Kidney tubule cell (primary cell): ENCODE measurements at places on chromosomes 2 and 18.

DNA sequence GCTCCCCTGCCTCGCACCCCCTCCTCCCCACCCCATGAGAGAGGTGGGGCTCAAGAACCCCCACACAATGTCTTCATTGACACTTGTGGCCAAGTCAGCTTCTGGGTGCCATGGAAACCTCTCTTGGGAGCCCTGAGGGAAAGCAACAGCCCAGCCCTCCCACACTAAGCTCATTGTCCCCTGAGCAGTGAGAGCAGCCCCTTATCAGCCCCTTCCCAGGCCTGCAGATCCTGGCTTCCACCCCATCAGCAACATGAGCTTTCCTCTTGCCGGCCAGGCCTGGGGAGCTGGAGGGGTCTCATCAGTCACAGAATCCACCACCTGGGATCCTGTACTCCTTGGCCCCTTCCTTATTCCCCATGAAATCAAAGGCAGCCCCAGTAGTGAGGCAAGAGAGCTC lies 107.8 kb upstream of the ST3GAL5 start:
- DNase-seq, result no peak

DNA sequence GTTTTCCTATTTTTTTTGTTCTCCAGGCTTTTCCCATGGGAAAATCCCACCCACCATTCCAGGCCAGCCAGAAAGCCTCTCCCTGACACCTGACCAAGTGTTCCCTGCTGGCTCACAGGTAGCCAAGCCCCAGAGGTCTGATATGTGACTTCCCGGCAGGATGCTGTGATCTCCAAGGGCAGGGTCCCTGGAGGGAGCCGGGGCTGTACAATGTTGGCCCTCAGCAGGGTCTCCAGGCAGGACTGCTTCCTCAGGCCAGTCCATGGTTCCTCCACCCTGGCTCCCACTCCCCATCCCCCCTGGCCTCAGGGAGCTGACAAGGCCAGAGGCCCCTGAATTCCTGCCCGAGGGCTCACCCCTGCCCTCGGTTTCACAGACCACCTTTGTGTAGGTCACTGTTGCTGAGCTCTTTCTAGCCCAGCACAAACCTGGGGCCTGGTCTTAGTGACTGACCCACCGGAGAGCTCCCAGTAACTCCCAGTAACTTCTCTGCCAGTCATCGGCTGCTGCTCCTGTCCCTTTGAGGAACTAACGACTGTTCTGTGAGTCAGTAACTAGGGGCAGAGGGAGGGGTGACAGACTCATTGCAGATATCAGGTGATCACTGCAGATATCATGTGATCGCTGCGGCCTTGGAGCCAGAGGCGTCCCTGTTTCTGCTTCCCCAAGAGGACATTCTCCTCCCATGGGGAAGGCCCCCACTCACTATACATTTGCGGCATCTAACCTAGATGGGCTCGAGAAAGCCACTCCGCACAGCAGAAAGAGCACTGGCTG lies 38.7 kb downstream of the SDC1 start:
- peak; percentile 94 for DNase-seq

DNA sequence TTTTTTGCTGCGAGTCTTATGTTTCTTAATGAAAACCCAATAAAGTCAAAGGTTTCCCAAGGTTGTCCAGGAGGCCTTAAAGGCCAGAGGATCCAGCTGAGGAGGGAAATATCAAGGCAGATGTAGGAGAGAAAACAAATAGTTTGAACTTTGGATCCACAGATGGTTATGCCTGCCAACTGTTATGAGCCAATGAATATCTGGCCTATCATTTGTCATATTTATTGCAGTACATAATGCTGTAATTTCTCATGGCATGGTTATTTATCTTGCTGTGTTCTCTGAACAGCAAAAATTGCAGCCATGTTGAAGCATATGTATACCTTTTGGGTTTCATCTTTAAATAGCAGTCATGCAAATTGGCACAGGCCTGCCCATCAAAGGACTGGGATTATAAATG lies 38.2 kb upstream of the CAVIN2 start:
- no peak for DNase-seq

DNA sequence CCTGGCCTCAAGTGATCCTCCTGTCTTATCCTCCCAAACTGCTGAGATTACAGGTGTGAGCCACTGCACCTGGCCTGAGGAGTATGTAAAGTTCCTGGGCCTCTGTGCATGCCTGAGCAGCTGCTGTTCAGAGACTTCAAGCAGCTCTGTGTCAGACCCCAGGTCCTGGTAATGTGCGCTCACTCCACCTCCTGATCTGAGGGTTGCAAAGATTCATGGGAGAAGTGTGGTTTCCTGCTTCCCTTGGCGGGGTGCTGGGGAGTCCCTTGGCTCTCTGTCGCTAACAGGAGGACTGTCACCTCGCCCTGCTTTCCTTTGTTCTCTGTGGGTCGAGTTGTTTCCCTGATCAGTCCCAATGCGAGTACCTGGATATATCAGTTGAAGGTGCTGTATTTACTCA lies 8.6 kb upstream of the IL36A start:
- DNase-seq, result no peak

- no peak for DNase-seq
Observed at GRCh38 chr18:45316127-45316526, 299.1 kb upstream of the SLC14A2 start.

DNA sequence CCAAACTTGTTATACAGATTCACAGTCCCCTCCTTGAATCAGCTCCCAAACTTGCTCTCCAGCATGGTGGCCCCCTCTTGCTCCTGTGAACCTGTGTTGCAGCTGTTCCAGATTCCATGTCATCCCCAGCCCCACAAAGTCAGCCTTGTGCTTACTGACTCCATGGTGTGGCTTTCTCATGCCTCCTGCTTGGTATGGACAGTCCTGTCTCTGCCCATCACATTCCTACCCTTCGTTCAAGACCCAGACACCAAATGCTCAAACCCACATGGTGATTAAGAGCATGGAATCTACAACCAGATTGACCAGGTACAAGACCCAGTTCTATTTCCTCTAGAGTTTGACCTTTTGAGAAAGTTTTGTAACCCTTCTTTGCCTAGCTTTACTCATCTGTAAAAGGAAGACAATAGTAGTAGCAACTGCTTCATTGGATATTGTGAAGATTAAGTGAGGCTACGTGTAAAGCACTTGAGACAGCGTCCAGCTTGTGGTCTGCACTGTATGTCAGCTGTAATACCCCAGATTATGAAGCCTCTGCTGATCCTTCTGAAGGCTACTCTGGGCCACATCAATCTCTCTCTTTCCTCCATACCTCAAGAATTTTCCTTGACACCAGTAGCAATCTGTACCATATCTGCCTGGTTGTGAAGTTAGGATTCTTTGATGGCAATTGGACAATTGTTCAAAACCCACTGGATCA lies 146.4 kb upstream of the HAAO start:
- DNase-seq, result no peak

DNA sequence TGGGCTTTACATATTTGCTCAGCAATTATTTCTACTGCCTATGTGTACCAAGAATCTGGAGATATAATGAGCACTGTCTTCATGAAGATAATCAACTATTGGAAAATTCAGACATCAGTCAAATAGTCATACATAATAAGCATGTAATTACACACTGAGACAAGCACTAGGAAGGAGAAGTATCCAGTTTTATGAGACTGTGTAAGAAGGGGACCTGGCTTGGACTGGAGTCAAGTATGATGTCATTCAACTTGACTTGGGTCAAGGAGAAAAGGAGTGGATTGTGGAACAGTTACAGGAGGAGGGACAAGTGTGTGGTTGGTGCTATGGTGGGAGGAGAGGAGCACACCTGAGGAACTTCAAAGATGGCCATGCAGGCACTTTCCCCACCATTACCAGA lies 419.8 kb upstream of the TRIB2 start:
- no peak for DNase-seq

GRCh38 chr2:84477886-84478285 lies 18.8 kb upstream of the SUCLG1 start:
- no peak for DNase-seq

DNA sequence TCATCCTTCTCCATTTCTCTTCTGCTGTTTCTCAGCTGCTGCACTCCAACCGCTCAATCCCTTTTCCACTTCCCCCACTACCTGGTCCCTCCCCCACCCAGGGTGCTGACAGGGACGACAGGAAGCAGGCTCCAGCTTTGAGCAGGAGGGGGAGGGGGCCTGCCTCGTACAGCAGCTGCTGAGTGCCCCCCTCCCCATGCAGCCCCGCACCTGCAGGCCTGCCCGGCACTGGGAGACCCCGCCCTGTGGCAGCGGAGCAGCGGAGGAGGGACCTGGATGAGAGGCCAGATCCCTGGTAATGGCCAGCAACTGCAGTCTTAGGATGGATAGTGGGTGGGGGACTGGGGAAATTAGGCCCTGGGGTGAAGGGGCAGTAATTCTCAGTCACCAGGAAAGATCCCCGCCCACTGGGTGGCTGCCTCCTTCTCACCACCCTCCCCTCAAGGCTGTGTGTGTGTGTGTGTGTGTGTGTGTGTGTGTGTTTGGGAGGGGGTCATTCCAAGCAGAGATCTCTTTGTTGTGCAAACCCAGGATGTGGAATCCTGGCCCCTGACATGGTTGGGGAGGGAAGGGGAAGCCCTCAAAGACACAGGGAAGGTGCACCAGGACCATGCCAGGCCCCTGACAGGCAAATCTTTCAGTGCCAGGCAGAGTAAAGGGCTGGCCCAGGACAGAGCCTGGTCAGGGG lies 6.8 kb upstream of the CRYBA2 start:
- no peak for DNase-seq

GRCh38 chr2:237967463-237967951 lies 693 bp downstream of the UBE2F start:
- DNase-seq, result peak; percentile 11

- DNase-seq, result no peak
Observed at GRCh38 chr2:119731983-119732382, 27.7 kb upstream of the PTPN4 start.

DNA sequence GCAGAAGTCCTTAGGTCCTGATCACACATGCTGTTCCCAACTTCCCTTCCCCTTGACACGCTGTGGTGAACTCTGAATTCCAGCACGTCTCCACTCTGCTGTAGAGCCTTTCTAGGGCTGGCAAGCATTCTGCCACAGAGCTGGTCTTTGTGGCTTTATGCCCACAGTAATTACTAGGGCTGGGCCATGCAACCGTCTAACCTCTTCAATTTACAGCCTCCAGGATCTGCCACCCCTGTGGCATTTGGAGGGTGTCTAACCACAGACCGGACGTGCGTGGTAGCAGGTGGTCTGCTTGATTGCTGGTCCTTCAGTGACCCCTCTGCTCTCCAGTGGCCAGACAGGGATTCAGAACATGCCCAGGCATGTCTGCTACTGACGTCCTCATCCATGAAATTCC lies 43.1 kb upstream of the TGFA start:
- peak; percentile 96 for DNase-seq

DNA sequence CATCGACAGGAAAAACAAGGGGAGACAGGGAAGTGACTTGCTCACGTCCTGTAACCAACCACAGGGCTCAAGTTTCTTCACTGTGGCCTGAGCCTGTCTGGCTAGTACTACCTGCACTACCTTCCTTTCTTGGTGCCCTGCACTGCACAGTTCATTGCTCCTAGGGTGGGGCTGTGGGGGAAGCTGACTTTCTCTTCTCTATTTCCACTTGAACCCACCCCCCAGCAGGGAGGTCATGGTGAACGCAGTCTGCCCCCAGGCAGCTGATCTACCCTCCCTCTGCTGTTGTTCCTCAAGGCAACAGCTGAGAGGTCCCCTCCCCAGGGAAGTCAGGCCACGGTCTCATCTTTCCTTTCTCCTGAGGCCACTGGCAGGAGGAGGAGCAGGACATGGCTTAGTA lies 532.1 kb downstream of the SOX11 start:
- DNase-seq, result peak; percentile 12

- DNase-seq, result peak; percentile 56
Observed at GRCh38 chr18:59659508-59660170, 37.6 kb downstream of the CCBE1 start.

GRCh38 chr2:238467792-238468191 lies 41.1 kb downstream of the ASB1 start:
- no peak for DNase-seq

DNA sequence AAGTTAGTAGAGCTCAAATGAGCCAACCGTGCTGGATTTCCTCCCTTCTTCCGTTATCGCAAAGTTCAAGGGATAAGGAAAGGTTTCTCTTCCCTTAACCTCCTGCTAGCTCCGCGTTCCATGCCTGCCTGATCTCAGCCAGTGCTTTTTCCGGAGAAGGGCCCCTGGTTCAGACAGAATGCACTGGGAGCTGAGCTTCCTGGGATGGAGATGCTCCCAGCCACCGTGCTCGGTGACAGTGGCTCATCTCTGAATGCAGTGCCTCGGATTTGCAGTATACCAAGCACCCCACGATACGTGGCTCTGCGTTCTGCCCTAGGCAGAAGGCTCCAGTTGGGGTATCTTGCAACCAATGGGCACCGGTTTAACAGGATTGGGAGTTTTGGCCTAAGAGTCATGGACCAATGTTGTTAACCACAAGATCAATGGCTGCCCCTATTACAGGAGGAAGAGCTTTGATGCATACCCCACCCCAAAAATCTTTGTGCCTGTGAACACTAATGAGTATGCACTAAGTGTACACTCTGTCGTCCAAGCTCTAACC lies 876 bp downstream of the CNTNAP5 start:
- DNase-seq, result no peak

DNA sequence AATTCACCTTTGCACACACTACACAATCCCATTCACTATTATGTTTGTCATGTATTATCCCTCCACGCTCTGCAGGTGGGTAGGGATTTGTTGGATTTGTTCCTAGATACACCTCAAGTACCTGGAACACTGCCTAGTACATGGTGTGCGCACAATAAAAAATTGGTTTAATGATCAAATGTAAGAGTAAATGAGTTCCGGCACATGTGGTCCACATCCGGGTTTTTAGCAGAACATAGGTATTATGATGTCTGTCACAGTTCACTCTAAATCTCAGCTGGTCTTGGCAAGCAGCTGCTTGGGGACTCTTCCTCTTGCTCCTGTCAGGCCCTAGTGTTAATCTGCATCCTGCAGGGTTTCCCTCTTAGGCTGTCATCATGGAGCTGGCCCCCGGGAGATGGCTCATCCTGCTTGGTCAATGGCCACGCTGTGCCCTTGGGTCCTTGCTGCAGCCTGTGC lies 21.8 kb upstream of the IL1R1 start:
- DNase-seq, result no peak

- DNase-seq, result no peak
Observed at GRCh38 chr18:61187971-61188370, 145.3 kb upstream of the CDH20 start.

DNA sequence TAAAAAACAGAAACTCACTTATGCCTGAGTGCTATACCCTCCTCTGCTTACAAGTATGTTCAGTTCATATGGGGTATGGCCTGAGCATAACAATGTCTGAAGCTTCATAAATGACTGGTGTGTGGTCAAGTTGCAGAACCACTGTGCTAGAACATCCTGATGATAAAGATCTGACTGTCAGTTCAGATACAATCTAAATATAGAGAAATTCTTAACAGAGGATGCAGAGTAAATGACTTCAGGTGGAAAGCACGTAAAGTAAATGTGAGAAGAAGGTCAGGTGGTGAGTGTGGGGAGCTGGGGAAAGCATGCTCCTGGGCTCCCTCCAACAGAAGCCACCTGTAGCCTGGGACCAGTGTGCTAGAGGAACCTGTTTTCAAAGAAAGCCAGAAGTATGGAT lies 926.2 kb downstream of the TSN start:
- DNase-seq, result peak; percentile 64

DNA sequence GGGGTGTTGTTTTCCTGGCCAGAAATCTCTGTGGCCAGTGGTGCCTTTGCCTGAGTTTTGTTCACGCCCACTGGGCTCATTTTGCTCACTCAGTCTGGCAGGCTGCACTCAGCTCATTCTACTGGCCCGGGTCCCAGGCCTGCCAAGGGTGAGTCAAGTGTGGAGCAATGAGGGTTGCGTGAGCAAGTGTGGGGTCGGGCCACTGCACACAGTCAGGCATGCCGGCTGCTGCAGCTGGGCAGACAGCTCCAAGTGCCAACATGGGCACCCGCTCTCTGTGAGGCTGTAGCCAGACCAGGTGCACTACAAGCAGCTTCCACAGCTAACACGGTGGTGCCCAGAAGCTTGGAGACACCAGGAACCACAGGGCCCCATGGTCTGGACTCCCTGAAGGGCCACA lies 801.1 kb upstream of the RAB6C start:
- DNase-seq, result peak; percentile 46
